Common myeloid progenitor, CD34-positive (primary cell): ENCODE measurements at places on chromosomes 16 and 17.
A peak's percentile ranks its signal among the peaks of the same experiment; 100 is the strongest.

DNA sequence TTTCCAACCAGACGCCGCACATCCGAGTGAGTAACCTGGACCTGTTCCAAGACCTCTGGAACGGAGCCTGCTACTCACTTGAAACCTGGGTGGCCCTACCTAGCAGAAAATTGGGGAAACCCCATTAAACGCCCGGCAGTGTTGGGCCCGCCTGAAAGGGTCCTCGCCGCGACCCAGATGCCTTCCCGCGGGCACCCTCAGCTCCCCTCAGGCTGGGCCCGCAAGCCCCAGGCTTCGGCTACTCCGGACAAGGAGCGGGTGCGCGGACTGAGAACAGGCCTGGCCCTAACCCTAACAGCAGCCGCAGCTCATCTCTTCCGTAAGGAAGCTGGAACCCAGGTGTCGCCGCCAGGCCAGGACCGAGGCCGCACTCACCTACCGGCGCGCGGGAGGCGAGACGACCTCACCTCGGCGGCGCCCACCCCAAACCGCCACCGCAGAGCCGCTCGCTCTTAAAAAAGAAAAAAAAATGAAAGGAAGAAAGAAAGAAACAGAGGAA, 344 bp downstream of the PSME3IP1 start:
- H3K4me3 ChIP-seq = peak overlapping the region; percentile 98
- DNase-seq = peak; percentile 72
- no peaks in the 10 kb centered on the region for H3K27me3 ChIP-seq

DNA sequence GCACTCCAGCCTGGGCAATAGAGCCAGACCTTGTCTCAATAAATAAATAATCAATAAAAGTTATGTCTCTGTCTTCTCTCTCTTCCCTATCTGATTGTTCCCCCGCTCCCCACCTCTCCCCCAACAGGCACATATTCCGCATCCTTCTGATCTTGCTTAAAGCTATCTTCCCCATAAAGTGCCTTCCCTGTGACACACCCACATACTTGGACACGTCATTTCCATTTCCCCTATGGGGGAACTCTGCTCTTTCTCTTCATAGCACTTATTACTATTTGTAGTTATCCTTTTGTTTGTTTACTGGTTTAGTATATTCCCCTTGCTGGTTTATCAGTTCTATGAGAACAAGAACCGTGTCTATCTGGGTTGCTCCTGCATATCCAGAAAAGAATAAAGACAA, 14.9 kb downstream of the MYO1D start:
- no peak overlapping the region for H3K27ac ChIP-seq
- H3K4me3 ChIP-seq = no peak overlapping the region
- H3K36me3 ChIP-seq = no peaks in the 10 kb centered on the region

DNA sequence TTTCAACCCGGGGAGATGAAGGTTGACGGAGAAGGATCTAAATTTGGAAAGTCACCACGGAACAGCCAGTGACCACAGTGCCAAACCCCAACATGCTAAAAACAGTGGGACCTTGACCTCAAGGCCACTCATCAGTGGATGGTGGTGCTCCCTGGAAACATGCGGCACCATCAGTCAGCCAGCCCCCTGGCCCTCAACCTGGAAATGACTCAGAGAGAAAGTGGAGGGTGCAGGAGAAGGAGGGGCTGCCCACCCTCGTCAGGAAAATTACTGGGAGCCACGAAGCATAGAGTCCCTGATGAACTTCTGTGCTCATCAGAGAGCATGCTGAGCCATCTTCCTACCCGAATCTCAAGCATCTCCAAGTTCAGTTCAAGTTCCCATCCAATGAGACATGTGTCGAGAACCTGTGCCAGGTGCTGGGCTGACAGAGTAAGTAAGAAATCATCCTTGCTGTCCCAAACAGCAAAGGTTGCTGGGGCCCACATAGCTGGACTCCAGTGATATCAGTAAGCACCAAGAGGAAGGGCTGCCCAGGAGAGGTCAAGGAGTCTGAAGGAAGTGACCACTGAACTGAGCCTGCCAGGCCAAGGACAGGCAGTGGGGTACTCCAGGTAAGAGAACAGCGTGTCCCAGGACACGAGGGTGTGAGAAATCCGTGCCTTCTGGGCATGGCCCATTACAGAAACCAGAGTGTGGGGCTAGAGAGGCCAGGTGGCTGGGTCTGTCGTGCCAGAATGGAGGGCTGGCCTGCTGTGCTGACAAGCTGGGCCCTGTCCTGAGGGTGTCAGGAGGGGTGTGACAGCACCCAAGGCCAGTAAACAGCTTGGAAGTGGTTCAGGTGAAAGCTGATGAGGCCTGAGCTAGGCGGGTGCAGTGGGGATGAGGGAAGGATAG, 5.2 kb downstream of the PECAM1 start:
- peaks cover 8% of the 10 kb centered on the region for H3K36me3 ChIP-seq
- H3K27ac ChIP-seq = peak overlapping the region; percentile 56
- H3K4me3 ChIP-seq = no peak overlapping the region
- peaks cover 20% of the 10 kb centered on the region for H3K4me1 ChIP-seq
- H3K27me3 ChIP-seq = no peaks in the 10 kb centered on the region

- H3K27ac ChIP-seq = no peak overlapping the region
- H3K27me3 ChIP-seq = no peaks in the 10 kb centered on the region
- DNase-seq = peak; percentile 55
- no peaks in the 10 kb centered on the region for H3K36me3 ChIP-seq
These were observed 21.7 kb upstream of the UBTF start for GRCh38 chr17:44241106-44241624.

- no peaks in the 10 kb centered on the region for H3K4me1 ChIP-seq
- H3K27me3 ChIP-seq = no peaks in the 10 kb centered on the region
- H3K27ac ChIP-seq = no peak overlapping the region
- no peak overlapping the region for H3K4me3 ChIP-seq
- H3K36me3 ChIP-seq = no peaks in the 10 kb centered on the region
These were observed 15.3 kb downstream of the ITGAM start for GRCh38 chr16:31274831-31275816.

DNA sequence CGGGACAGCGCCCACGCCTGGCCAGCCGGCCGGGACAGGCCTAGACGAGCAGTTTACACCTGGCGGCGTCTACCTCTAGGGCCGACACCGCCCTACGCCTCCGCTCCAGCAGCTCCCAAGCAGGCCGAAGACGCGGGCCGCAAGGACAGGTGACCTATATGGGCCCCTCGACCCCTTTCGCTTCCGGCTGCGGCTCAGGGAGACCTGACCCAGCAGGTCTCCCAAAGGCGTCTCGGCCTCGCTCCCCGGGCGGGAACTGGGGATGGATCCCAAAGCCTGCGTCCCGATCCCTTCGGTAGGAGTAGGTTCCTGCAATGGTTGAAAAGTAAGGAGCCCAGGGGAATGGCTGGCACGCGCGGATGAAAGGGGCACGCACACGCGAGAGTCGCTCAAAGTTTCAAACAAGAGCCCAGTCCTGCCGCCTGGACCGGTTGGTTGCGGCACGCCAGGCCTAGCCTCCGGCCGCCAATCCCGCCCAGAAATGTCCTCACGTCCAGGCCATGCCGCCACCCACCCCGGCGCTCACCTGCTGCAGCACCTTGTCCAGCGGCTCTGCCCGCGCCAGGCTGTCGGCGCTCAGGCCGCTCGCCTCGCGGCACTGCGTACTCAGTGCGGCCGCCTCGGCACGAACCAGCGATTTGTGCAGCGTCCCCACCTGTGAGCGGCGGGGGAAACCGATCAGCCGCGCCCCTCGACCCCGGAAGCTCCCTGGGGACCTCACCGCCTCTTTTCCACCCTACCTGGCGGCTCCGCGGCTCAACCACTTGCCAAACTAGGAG, 630 bp downstream of the ESRP2 start:
- peaks cover 12% of the 10 kb centered on the region for H3K36me3 ChIP-seq
- peaks cover 38% of the 10 kb centered on the region for H3K4me1 ChIP-seq
- no peak for DNase-seq

- no peak for DNase-seq
- no peak overlapping the region for H3K4me3 ChIP-seq
- no peak overlapping the region for H3K27ac ChIP-seq
- no peaks in the 10 kb centered on the region for H3K36me3 ChIP-seq
- H3K27me3 ChIP-seq = peaks cover 2% of the 10 kb centered on the region
These were observed 28.8 kb downstream of the ATP2C2 start for GRCh38 chr16:84397090-84397489.

DNA sequence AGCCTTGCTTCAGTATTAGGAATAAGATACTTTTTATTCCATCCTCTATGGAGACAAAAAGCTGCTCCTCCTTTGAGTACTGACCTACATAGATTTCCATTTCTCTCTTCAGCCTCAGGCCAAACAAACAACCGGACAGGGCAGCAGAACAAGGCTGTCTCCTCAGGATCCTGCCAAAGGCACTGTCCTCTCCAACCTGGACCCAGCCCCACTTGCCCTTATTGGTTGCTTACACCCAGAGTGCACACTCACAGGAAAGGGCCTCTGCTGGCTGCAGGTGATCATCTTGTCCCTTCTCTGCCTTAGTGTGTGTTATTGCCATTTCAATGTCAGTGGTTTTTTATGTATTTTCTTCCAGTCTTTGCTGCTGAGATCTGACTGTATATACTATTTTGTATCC, 26.6 kb downstream of the LIG3 start:
- peaks cover 73% of the 10 kb centered on the region for H3K36me3 ChIP-seq
- no peak overlapping the region for H3K27ac ChIP-seq
- H3K4me1 ChIP-seq = no peaks in the 10 kb centered on the region
- H3K27me3 ChIP-seq = no peaks in the 10 kb centered on the region

DNA sequence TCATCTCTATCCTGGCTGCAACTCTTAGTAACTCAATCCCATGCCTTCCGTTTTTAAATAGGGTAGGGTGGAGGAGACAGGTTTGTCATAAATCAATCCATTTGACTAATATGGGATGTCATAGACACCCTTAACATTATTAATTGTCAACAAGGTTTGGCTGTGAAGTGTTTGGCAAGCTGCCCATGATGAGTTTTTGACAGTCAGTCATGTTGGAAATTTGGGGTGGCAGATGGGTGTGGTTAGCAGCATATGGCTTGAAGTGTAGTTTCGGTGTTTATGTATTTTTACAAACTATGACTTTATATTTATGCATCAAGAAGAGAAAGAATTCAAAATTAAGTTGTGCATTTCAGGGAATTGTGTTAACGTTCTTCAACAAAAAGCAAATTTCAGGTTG, 221.8 kb upstream of the CDH5 start:
- no peak overlapping the region for H3K27ac ChIP-seq
- H3K4me3 ChIP-seq = no peak overlapping the region
- no peaks in the 10 kb centered on the region for H3K27me3 ChIP-seq
- no peak for DNase-seq
- H3K36me3 ChIP-seq = no peaks in the 10 kb centered on the region
- no peaks in the 10 kb centered on the region for H3K4me1 ChIP-seq

- H3K4me3 ChIP-seq = no peak overlapping the region
- no peaks in the 10 kb centered on the region for H3K27me3 ChIP-seq
- H3K4me1 ChIP-seq = no peaks in the 10 kb centered on the region
- peaks cover 82% of the 10 kb centered on the region for H3K36me3 ChIP-seq
- H3K27ac ChIP-seq = no peak overlapping the region
These were observed 29.7 kb downstream of the GSE1 start for GRCh38 chr16:85642762-85643358.

- no peak overlapping the region for H3K27ac ChIP-seq
- H3K36me3 ChIP-seq = no peaks in the 10 kb centered on the region
- H3K27me3 ChIP-seq = no peaks in the 10 kb centered on the region
- peak; percentile 58 for DNase-seq
- H3K4me1 ChIP-seq = no peaks in the 10 kb centered on the region
These were observed 500 bp downstream of the COX6A2 start for GRCh38 chr16:31427441-31428278.

DNA sequence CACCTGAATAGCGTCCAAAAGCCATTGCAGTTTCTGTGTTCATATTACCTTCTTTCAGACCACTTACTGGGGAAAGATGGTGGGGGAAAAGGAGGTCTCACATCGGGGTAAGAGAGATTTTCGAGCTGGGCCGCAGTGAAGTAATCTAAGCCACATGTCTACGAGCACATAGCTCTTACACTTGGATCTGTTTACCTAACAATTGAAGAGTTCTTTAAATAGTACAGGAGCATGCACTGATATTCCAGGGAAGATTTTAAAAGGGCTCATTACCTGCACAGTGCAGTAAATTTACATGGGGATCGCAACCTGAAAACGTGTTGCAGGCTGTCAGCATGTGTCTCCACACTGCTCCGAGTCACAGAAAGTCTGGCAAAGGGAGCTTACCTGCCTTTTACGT, 12.6 kb downstream of the MAF start:
- no peaks in the 10 kb centered on the region for H3K4me1 ChIP-seq
- DNase-seq = no peak
- peaks cover 27% of the 10 kb centered on the region for H3K27me3 ChIP-seq
- H3K27ac ChIP-seq = no peak overlapping the region
- no peaks in the 10 kb centered on the region for H3K36me3 ChIP-seq

DNA sequence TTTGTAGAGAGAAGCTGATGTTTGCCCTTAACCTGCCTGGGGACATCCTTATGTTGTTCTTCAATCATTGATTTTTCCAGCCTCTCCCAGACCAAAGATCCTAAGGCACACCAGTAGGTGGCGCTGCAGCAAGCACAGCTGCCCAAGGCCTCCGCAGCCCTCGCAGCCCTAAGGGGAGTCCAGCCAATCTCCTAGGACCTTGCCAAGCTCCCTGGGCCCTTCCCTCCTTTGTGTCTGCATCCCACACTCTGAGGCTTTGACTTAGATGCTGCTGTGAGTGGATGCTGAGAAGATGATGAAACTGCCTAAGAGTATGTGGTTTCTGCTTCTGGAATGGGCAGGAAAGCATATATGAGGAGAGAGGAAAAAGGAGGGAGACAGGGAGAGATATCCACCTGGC, 47.1 kb downstream of the SPACA3 start:
- peak; percentile 8 for DNase-seq
- H3K36me3 ChIP-seq = no peaks in the 10 kb centered on the region
- H3K4me1 ChIP-seq = no peaks in the 10 kb centered on the region
- H3K4me3 ChIP-seq = no peak overlapping the region

GRCh38 chr17:40355123-40355803, 9.3 kb downstream of the GJD3 start:
- peaks cover 51% of the 10 kb centered on the region for H3K36me3 ChIP-seq
- H3K4me3 ChIP-seq = no peak overlapping the region
- H3K27ac ChIP-seq = no peak overlapping the region
- peaks cover 46% of the 10 kb centered on the region for H3K4me1 ChIP-seq
- peak; percentile 68 for DNase-seq

GRCh38 chr16:9862327-9862726, 319.9 kb downstream of the GRIN2A start:
- H3K27ac ChIP-seq = no peak overlapping the region
- H3K36me3 ChIP-seq = no peaks in the 10 kb centered on the region
- no peaks in the 10 kb centered on the region for H3K27me3 ChIP-seq
- no peak for DNase-seq

DNA sequence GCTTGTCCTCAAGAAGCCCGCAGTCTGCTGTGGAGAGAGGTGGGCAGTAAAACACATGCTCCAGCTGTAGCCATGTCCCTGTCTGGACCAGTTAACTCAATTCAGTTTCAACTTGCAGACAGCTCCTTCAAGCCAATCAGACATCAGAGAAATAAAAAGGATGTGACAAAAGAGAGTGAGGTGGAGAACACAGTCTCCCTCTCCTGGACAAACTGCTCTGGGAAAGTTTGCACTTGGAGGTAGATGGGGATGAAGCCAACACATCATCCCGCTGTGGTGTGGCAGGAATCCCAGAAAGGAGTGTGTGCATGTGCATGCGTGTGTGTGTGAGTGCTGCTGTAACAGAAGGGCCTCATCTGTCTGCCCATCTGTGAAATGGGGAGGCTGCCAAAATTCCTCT, 358.6 kb upstream of the ASIC2 start:
- H3K27ac ChIP-seq = no peak overlapping the region
- H3K27me3 ChIP-seq = no peaks in the 10 kb centered on the region
- H3K36me3 ChIP-seq = no peaks in the 10 kb centered on the region
